Fibroblast of skin of left biceps (primary cell): ENCODE measurements at places on chromosomes 2 and 18.

DNA sequence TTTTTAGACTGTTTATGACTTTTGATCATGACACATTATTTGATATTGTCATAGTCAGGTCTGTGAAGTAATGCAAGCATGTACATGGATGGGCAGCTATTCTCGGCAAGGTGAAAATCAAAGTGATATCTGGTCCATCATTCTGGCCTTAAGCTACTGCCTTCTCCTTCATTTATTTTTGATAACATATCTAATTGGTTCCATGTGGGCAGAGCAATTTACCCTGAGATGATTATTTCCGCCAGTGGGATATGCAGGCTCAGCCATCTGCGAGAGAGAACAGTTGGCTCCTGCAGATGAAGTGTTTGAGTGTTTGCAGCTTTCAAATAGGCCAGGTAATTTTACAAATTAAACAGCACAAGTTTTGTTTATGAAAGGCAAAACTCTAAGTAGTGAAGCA, 116.4 kb downstream of the LYPD6 start:
- DNase-seq, result no peak

- DNase-seq, result no peak
These were observed 198.2 kb upstream of the COPS8 start for GRCh38 chr2:236887531-236887930.

GRCh38 chr18:13534631-13535030, 191.7 kb downstream of the FAM210A start:
- DNase-seq, result no peak

- no peak for DNase-seq
These were observed 117.4 kb downstream of the SPTBN1 start for GRCh38 chr2:54573537-54573919.

DNA sequence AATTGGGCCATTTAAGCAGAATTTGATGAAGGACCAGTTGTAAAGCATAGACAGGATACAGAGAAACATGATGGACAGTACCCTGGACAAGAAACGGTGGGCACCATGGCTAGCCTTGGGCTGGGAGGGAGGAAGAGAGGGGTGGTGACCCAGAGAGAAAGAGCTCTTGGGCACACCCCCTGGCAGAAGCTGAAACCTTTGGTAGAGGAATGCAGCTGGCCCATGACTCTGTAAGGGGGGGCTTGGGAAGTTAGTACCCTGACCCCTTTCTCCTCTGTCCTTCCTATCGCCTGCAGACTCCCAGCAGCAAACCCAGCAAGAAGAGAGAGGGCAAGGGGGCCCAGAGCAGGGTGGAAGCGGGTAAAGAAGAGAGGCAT, 32.6 kb downstream of the MRPL44 start:
- no peak for DNase-seq

DNA sequence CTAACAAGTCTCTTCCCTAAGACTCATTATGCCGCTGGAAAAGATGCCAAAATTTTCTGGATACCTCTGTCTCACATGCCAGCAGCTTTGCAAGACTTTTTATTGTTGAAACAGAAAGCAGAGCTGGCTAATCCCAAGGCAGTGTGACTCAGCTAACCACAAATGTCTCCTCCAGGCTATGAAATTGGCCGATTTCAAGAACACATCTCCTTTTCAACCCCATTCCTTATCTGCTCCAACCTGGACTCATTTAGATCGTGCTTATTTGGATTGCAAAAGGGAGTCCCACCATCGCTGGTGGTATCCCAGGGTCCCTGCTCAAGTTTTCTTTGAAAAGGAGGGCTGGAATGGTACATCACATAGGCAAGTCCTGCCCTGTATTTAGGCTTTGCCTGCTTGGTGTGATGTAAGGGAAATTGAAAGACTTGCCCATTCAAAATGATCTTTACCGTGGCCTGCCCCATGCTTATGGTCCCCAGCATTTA, 26.3 kb downstream of the DHRS9 start:
- peak; percentile 56 for DNase-seq

DNA sequence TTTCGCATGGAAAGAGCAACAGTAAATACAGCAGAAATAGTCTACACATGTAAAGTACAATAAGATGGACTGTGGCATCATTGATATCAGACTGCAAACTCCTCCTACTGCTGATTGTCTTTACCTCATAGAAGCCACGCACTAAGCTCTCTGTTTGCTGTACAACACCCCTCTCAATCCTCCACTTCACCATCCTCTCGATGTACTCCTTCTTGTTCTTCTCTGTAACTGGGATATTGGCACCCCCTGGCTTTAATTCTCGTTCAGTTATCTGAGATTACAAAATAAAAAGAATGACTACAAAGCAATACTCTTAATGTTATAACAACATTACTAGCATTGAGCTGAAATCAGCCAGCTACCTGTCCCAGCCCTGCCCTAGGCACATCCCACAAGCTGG, 49.3 kb upstream of the STK17B start:
- DNase-seq, result no peak

GRCh38 chr2:69143748-69144360, 130.9 kb downstream of the ANTXR1 start:
- no peak for DNase-seq

GRCh38 chr2:143255899-143256298, 126.7 kb downstream of the ARHGAP15 start:
- DNase-seq, result no peak
